Placental pericyte (primary cell): ENCODE measurements at places on chromosomes 7 and 10. TPM values are rescaled to one million over a fixed set of nuclear protein-coding genes. Genes with fewer than 3 reads are reported as not detected.

Gene SLC16A12
- total RNA-seq: 0.14 and 0.22 TPM in 2 replicates

Gene ZC3HAV1L
- total RNA-seq: 22.1 and 22.9 TPM in 2 replicates

Gene CELF2
- total RNA-seq: 2.7 and 11.6 TPM in 2 replicates

Gene AQP1
- 2.6 and 3.9 TPM in 2 replicates for total RNA-seq

Gene RASA4B
- 0.44 and 1.4 TPM in 2 replicates for total RNA-seq

Gene NPFFR1
- total RNA-seq: not detected in 2 replicates

Gene SMKR1
- 0.66 TPM in 1 of 2 replicates, not detected in the other for total RNA-seq

Gene PLPP4
- total RNA-seq: 5.5 and 18.9 TPM in 2 replicates

Gene DYDC1
- not detected in 2 replicates for total RNA-seq

Gene ZNF467
- total RNA-seq: 0.72 and 4.8 TPM in 2 replicates

Gene ARHGEF5
- 2.2 and 3.1 TPM in 2 replicates for total RNA-seq

Gene ACSM6
- total RNA-seq: not detected in 2 replicates

Gene SCART1
- 2.1 and 3.1 TPM in 2 replicates for total RNA-seq

Gene HOXA3
- total RNA-seq: 2.3 TPM in 1 of 2 replicates, not detected in the other

Gene CDC14C
- not detected in 2 replicates for total RNA-seq

Gene SH3PXD2A
- total RNA-seq: 57.3 and 58.6 TPM in 2 replicates

Gene GHRHR
- not detected in 2 replicates for total RNA-seq

Gene TAC1
- not detected in 2 replicates for total RNA-seq

Gene PPP1R17
- total RNA-seq: not detected in 2 replicates

Gene TEX36
- not detected in 2 replicates for total RNA-seq

Gene TMEM273
- total RNA-seq: 0.43 TPM in 1 of 2 replicates, not detected in the other

Gene PRPS1L1
- not detected in 2 replicates for total RNA-seq

Gene IFIT2
- 2.7 and 7.4 TPM in 2 replicates for total RNA-seq

Gene SEC61A2
- 6.6 and 9.6 TPM in 2 replicates for total RNA-seq

Gene TMEM176A
- total RNA-seq: not detected in 2 replicates

Gene CNTNAP2
- total RNA-seq: not detected in 2 replicates

Gene HIF1AN
- total RNA-seq: 10.7 and 13.2 TPM in 2 replicates

Gene RELN
- total RNA-seq: 0.14 TPM in 1 of 2 replicates, not detected in the other

Gene EPDR1
- 1.8 and 14.5 TPM in 2 replicates for total RNA-seq

Gene PON3
- total RNA-seq: not detected in 2 replicates

Gene GPR146
- 0.14 and 2.8 TPM in 2 replicates for total RNA-seq

Gene MYO1G
- 0.14 and 0.22 TPM in 2 replicates for total RNA-seq

Gene FFAR4
- not detected in 2 replicates for total RNA-seq

Gene UNCX
- not detected in 2 replicates for total RNA-seq

Gene LIPF
- not detected in 2 replicates for total RNA-seq

Gene ETV1
- total RNA-seq: 19.3 and 52.7 TPM in 2 replicates

Gene DNAJC12
- total RNA-seq: 0.29 and 0.44 TPM in 2 replicates

Gene CAMK1D
- total RNA-seq: 3.9 and 5.7 TPM in 2 replicates

Gene GSAP
- 12.9 and 14.9 TPM in 2 replicates for total RNA-seq

Gene MBLAC1
- 2.6 and 2.9 TPM in 2 replicates for total RNA-seq

Gene MYO3A
- not detected in 2 replicates for total RNA-seq

Gene EVX1
- not detected in 2 replicates for total RNA-seq

Gene BLNK
- not detected in 2 replicates for total RNA-seq
